Stimulated activated CD4-positive, alpha-beta T cell treated with anti-CD3 and anti-CD28 coated beads, Interleukin-1b, Interleukin-23, amount 100 ng/mL, for 1 hour (primary cell): ENCODE measurements at places on chromosomes 6 and 20.

DNA sequence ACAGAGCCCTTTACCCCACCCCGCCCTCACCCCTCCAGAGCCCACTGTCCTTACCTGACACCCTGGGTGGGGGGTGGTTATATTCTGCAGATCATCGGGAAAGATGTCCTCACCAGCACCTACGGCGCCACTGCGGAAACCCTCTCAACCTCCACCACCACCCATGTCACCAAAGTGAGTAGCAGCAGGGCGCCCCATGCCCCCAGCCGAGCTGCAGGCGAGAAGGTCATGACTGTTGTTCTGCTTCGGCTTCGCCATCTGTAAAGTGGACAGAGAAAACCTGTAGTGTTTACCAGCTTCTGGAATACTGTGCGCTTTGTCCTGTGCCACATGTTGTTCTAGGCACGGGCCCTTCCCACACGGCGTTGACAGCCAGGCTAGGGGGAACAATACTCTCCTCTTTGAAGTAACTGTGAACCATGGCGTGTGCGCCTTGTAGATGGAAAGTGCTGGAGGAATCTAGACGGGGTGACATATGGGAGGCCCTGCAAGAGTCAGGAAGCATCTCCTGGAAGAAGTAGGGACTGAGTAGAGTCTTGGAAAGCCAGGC is 16.5 kb upstream of the AAR2 start:
- DNase-seq = no peak

- DNase-seq = no peak
These were observed 72.9 kb downstream of the HDGFL1 start for GRCh38 chr6:22642254-22642653.

- DNase-seq = no peak
These were observed 413 bp downstream of the PTPRA start for GRCh38 chr20:2873747-2874041.

DNA sequence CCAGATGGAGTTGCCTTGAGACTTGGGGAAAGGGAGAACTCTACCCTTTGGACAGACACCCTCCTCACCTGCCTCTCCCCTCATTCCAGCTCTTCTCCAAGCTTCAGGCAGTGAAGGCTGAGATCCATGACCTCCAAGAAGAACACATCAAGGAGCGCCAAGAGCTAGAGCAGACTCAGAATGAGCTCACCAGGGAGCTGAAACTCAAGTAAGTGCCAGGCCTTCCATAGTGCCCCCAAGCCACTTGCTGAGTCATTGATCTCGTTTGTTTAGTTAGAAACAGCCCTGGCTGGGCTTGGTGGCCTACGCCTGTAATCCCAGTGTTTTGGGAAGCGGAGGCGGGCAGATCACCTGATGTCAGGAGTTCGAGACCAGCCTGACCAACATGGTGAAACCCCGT is 39.2 kb downstream of the KIF3B start:
- no peak for DNase-seq

DNA sequence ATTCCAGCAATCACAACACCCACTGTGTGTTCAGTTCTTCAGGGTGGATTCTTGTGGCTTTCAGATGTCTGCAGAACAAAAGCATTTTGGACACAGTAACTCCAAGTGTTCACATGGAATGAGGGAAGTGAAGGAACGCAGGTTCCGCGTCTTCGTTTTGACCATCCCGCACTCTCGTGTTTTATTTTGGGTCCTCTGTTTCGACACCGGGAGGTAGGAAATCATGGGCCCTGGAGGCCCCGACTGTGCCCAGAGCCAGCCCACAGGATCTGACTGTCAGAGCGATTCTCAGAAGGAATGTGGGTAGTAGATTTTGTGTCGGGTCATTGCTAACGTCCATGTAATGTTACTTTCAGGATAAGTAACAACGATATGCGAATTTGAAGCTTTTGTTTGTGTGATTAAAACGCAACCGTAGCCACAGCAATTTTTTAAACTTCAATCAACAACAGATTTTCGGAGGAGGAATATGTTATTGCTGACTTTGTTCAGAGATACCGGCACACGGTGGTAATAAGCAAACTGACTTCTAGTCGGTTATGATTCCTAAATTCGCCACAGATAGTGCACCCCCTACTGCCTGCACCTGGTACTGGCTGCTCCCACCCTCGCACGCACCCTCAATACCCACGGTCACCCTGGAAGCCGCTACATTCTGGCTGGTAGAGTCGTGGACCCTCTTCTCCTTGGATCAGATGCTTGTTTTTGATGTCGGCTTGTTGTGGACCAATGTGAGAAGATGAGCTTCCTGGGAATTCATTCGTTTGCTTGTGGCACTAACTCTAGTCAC is 10.5 kb downstream of the NPEPL1 start:
- no peak for DNase-seq

GRCh38 chr20:46034039-46034438 is 5.0 kb downstream of the SLC12A5 start:
- DNase-seq = no peak

DNA sequence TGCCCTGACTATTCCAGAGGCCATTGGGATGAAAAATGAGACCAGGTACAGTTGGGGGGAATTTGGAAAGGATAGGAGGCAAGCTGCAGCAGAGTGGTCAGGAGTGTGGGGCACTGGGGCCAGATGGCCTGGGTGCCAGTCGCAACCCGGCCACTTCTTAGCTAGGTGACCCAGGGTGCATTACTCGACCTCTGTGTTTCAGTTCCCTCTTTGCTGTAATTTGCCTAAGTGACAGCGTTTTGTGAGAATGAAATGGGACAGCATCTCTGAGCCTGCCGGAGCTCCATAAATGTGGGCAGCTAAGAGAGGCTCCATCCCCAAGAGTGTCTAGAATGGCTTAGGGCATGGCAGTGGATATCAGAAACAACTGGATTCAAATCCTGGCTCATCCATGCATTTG is 13.9 kb downstream of the LRFN2 start:
- DNase-seq = no peak

- DNase-seq = no peak
These were observed 130.1 kb upstream of the ASCC3 start for GRCh38 chr6:101011186-101011585.
